ENCODE measurements at places on chromosomes 16 and 17. TPM values are rescaled to one million over a fixed set of nuclear protein-coding genes. Genes with fewer than 3 reads are reported as not detected.

TP53TG3 gene
- not detected for total RNA-seq

HOXB1 gene
- not detected for total RNA-seq

ANKS4B gene
- total RNA-seq = not detected

TOP2A gene
- total RNA-seq = 96.1 TPM

SCRN2 gene
- 29.7 TPM for total RNA-seq

CA7 gene
- not detected for total RNA-seq

OR1A1 gene
- not detected for total RNA-seq

TBC1D3G gene
- total RNA-seq = not detected

MT1E gene
- total RNA-seq = 146 TPM

ACE gene
- 1.9 TPM for total RNA-seq

CDH8 gene
- total RNA-seq = not detected

CLEC19A gene
- total RNA-seq = not detected

P2RX5 gene
- total RNA-seq = 7.8 TPM

TMED6 gene
- total RNA-seq = not detected

KRT33B gene
- total RNA-seq = under 0.01 TPM

CIITA gene
- not detected for total RNA-seq

MYH8 gene
- not detected for total RNA-seq

GUCY2D gene
- total RNA-seq = 1.4 TPM

ARHGDIG gene
- total RNA-seq = not detected

CCL11 gene
- not detected for total RNA-seq

NOG gene
- not detected for total RNA-seq

CRHR1 gene
- total RNA-seq = not detected

KRT40 gene
- total RNA-seq = not detected

ESRP2 gene
- 0.53 TPM for total RNA-seq

HSD17B2 gene
- not detected for total RNA-seq

CTF1 gene
- 3.9 TPM for total RNA-seq

PLCD3 gene
- total RNA-seq = 38.6 TPM

PYY gene
- not detected for total RNA-seq

KRT24 gene
- total RNA-seq = not detected

MEAK7 gene
- total RNA-seq = 36.0 TPM

SLC12A3 gene
- not detected for total RNA-seq

KRTAP1-5 gene
- total RNA-seq = 15.4 TPM

SKAP1 gene
- total RNA-seq = not detected

Measured in myometrial cell (primary cell).